ENCODE measurements at places on chromosomes 5 and 9. TPM values are rescaled to one million over a fixed set of nuclear protein-coding genes. Genes with fewer than 3 reads are reported as not detected.

The FBXL7 gene
- total RNA-seq, result not detected

GRCh38 chr9:1083325-1083913 lies 33.3 kb downstream of the DMRT2 start:
- H3K27ac ChIP-seq, result no peak overlapping the region
- DNase-seq, result no peak
- peaks cover 10% of the 10 kb centered on the region for H3K27me3 ChIP-seq

DNA sequence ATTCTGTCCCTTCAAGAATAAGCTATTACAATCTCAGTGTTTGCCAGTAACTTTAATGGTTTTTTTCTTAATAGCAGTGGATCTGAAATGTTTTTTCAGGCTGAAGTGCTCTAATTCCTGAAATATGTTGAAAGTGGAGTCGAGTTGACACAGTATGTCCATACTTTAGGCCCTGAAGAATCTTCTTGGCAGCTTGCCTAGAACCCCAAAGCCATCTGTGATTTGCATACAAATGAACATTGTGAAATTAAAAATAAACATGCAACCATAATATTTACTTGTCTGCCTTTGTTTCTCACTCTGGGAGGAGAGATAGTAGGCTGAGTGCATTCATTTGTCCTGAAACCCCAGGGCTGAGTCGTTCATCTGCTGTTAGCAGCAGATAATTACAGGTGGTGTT lies 152.7 kb downstream of the ADCY2 start:
- H3K27ac ChIP-seq, result no peak overlapping the region
- H3K27me3 ChIP-seq, result no peaks in the 10 kb centered on the region
- H3K4me3 ChIP-seq, result no peak overlapping the region
- DNase-seq, result no peak
- H3K36me3 ChIP-seq, result no peaks in the 10 kb centered on the region

The LRRC8A gene
- total RNA-seq, result 48.0 TPM

- no peak for DNase-seq
- H3K4me3 ChIP-seq, result no peak overlapping the region
- H3K4me1 ChIP-seq, result peaks cover 4% of the 10 kb centered on the region
These were observed 173.5 kb downstream of the FAM174A start for GRCh38 chr5:100708645-100709171.

DNA sequence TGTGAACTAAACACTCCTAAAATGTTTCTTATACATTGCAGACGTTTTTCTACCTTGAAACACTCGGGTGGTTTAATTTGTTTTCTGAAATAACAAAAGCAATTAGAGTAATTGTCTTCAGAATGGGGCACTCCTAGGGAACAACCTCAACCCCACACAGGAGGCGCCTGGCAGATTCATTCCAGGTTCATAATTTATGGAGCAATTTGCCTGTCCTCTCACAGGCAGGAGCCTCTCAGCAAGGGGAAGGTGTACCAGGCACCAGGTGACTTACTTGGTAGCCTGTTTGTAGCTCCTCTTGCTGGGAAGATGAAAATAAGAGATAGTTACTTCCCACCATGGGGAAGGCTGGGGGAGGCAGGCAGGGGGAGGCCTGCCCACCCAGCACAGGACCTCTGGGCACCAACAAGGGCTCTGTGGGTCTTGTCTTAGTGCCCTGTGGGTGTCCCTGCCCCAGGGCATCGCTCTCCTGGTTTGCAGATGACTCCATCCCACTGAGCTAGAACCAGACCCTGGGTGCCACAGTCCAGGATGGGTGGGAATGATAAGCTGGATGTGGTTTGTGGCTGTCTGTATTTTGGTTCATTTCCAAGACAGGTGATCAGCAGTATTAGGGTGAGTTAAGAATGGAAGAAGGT lies 144.4 kb downstream of the FSTL4 start:
- no peaks in the 10 kb centered on the region for H3K27me3 ChIP-seq
- H3K4me1 ChIP-seq, result peaks cover 5% of the 10 kb centered on the region
- DNase-seq, result no peak
- H3K36me3 ChIP-seq, result no peaks in the 10 kb centered on the region
- no peak overlapping the region for H3K27ac ChIP-seq

Data from activated CD4-positive, alpha-beta T cell treated with anti-CD3 and anti-CD28 coated beads, Interleukin-2, amount 10 ng/mL, durations not matched to agents 7 days and 5 days (primary cell).